ENCODE measurements at places on chromosomes 2 and 18.
A peak's percentile ranks its signal among the peaks of the same experiment; 100 is the strongest.

- DNase-seq, result no peak
Measured at GRCh38 chr2:231429152-231429551, 33.6 kb downstream of the B3GNT7 start.

- no peak for DNase-seq
Measured at GRCh38 chr2:201059961-201060755, 11.3 kb downstream of the HYCC2 start.

- no peak for DNase-seq
Measured at GRCh38 chr2:71856773-71857525, 290.7 kb downstream of the CYP26B1 start.

- no peak for DNase-seq
Measured at GRCh38 chr2:207674826-207675225, 36.6 kb upstream of the CCNYL1 start.

DNA sequence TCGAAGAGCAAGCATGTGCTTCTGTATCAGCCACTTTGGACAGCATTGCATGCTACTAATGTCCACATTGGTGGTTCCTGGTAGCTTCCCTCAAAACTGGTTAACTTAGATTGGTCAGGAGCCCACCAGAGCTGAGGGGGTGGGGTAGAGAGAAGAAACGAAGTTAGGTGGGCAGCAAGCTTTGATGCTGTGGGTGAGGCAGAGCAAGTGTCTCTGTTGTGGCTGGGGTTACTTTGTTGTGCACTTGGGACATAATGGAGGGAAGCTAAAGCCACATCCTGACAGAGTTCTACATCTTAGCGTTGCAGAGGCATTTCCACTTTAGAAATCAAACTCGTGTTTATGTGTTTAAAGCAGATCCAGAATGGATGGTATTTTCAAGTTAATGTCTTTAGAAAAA lies 82.7 kb downstream of the FAM168B start:
- DNase-seq, result no peak

GRCh38 chr18:23114171-23114881 lies 21.0 kb upstream of the CABLES1 start:
- no peak for DNase-seq

GRCh38 chr2:74286725-74287124 lies 56.5 kb downstream of the SLC4A5 start:
- peak; percentile 45 for DNase-seq

DNA sequence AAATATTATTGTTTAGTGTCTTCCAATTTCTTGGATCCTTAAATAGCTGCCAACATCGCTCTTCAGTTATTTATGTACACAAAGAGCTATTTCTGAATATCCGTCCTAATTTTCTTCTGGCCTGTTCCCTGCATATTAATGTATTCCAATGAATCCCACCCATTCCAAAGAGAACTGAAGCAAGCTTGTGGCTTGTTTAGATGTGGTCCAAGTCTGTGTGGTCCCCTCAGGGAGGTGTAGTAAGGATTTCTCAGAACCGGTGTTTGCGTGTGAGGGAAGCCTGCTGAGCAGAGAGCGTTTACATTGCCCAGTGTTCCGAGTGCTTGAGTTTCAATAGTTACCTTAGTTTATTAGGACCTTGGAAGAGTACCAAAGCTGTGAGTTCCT lies 25.1 kb upstream of the IL1R1 start:
- DNase-seq, result no peak

- no peak for DNase-seq
Measured at GRCh38 chr2:147500819-147501395, 343.9 kb upstream of the ACVR2A start.

DNA sequence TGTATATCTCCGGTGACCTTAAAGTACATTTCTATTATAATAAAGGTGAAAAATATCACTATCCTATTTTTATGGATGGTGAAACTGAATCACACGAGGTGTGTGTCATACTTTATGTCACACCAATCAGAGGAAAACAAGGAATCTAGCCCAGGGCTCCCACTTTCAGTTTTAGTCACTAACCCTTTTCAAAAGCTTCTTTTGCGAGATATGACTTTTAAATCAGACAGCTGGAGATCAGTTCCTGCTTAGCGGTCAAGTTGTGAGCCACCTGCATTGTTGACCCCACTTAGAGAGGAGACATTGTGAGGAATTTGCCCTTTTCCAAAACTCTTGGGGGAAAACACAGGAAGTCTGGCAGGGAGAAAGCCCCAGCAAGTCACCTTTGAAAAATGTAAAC lies 70.5 kb downstream of the CPS1 start:
- no peak for DNase-seq

DNA sequence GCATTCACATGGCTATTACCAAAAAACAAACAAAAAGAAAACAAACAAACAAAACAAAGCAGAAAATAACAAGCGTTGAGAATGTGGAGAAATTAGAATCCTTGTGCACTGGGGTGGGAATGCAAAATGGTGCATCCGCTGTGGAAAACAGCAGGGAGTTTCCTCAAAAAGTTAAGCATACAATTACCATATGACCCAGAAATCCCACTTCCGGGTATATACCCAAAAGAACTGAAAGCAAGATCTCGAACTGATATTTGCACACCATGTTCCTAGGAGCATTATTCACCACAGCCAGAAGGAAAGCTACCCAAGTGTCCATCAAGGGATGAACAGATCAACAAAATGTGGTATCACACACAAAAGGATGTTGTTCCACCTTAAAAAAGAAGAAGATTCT lies 17.9 kb upstream of the TEX51 start:
- no peak for DNase-seq

GRCh38 chr2:195238379-195238778 lies 418.6 kb upstream of the SLC39A10 start:
- DNase-seq, result no peak

Measured in activated CD8-positive, alpha-beta memory T cell treated with anti-CD3 and anti-CD28 coated beads, Interleukin-2, amount 50 U/mL, for 48 hours (primary cell).